Activated CD8-positive, alpha-beta memory T cell treated with anti-CD3 and anti-CD28 coated beads for 1 hour (primary cell): ENCODE measurements at places on chromosomes 16 and 17.

- no peak for DNase-seq
Measured at GRCh38 chr17:58382108-58382871, 30.3 kb upstream of the SUPT4H1 start.

GRCh38 chr17:1109606-1110540 lies 69.9 kb downstream of the ABR start:
- no peak for DNase-seq

DNA sequence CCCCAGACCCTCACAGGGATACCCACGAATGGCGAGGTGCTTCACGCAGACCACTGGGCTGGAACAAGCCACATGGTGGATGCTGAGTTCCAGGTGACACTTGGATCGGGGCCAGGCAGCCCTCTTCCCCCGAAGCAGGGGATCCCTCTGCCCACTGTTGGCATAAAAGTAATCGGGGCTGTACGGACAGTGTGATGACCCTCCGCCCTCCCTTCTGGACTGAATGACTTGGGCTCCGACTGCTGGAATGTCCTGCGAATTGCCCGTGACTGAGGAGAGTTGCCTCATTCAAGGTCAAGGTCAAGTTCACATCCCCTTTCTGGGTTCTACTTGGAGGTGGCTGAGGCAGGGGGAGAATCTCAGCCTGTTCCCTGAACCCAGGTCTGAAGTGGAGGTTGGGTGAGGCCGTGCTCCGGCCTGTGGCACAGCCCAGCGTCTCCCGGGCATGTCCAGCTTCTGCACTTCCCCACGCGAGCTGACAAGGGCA lies 28.5 kb upstream of the CREBBP start:
- DNase-seq, result no peak

DNA sequence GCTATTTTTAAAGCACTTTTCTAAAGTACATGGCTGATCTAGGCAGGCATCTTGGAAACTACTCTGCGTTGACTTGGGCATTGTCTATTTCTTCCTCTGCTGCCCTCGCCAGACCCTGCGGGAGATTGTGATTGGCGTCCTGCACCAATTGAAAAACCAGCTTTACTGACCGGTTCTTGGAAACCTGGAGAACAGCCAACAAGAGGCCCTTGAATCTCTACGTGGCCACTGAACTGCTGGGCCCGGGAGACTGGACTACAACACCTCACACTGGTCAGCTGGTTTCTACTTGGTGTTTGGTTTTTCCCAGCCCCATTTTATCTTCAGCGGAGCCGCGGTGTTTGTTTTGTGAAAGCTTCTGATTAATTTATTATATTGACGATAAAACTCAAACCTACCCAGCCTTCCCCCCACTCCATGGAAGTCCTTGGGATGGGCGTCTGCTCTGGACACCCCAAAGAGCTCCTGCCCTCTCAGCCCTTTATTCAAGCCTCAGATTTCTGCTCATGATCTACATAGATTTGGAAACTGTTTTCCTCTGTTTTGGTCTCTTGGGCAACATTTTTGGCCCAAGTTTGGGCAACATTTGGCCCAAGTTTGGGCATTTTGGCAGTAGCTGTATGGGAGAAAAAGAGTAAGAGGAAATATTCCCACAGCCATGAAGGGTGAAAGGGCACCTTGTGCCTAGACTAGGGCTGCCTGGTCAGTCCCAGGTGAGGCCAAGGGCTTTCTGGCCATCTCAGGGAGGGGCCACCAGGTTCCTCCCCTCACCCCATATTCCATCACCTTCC lies 4.7 kb downstream of the MLX start:
- DNase-seq, result no peak

DNA sequence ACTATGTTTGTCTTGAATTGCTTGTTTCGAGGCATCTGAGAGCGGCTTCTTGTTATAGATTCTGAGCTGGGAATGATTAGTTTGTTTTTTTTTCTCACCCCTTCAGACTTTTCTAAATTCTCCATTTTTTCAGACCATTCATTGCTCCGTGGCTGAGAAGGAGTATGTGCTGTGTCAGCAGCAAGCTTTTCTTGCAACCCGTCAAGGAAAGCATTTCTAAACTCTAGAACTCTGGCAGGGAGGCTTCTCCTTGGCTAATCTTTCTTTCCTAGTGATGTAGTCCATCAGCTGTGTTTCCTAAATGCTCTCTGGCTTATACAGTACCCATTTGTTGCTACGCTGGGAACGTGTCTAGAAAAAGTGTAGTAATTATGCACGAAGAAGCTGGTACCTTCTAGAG lies 133.5 kb downstream of the FTO start:
- no peak for DNase-seq
